ENCODE measurements at places on chromosomes 5 and 9.

- DNase-seq = no peak
Measured at GRCh38 chr5:153516504-153517240, 26.2 kb downstream of the GRIA1 start.

- DNase-seq = no peak
Measured at GRCh38 chr5:119079318-119079921, 8.5 kb downstream of the DMXL1 start.

DNA sequence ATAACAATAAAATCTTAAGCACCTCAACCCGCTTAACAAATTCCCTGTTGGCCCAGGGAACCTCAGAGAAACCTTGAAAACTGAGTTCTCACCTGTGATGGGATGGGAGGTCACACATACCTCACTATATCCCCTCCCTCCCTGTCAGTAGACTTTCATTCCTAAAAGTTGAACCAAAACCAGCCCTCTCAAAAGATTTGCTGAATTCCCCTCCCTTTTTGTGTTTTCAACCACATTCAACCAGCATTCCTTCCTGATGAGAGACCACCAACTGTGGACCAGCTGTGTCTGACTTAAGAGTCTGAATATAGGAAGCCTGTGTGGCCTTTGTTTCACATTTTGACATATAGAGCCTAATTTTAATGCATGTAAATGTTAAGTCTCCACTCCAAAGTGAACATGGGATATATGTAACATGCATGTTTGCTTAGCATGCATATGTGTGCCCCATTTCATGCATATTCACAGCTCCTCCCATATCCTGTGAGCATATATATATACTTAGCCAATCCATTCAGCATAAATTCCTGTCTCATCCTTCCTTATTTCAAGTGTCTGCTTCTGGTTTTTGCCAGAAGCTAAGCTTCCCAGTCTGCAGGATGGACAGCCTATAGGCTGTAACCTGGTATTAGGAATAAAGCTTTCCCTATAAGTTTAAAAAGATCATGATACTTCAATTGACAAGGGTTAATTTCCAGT lies 604.6 kb downstream of the PTPRD start:
- DNase-seq = no peak

DNA sequence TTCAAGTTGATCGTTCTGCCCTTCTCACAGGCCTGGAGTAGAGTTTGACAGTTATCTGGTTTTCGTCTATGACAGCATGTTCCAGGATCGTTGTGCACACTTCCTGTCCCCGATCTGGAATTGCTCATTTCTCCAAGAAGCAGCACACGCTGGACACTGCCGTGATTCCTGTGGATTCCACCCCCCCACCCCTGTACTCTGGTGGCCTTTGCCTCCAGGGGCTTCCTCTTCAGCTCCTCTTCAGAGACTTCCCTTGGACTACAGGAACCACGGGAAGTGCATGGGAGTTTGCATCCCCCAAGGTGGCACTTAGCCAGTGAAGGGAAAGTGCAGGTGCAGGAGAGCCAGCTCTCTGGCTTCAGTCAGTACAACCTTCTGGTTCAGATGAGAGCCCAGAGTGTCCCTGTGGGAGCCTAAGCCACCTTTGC lies 160.7 kb downstream of the CACNA1B start:
- DNase-seq = no peak

Data from forelimb muscle (tissue), 1 donor.